ENCODE measurements at places on chromosomes 2 and 18.

DNA sequence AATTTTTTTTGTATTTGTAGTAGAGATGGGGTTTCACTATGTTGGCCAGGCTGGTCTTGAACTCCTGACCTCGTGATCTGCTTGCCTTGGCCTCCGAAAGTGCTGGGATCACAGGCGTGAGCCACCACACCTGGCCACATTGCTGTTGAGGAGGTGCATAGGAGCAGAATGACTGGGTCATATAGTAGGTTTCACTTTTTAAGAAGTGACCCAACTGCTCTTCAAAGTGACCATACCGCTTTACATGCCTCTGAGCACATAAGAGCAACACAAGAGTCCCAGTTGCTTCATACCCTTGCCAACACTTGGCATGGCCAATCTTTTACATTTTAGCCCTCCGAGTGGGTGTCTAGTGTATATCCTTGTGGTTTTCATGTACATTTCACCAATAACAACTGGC lies 28.9 kb downstream of the RRM2 start:
- DNase-seq, result no peak

GRCh38 chr2:137957033-137957432 lies 7.2 kb upstream of the HNMT start:
- no peak for DNase-seq

- no peak for DNase-seq
Measured at GRCh38 chr2:71477231-71477691, 23.9 kb downstream of the DYSF start.

- DNase-seq, result no peak
Measured at GRCh38 chr2:41950666-41950960, 97.2 kb upstream of the PKDCC start.

GRCh38 chr2:235523486-235524150 lies 29.8 kb downstream of the AGAP1 start:
- no peak for DNase-seq

DNA sequence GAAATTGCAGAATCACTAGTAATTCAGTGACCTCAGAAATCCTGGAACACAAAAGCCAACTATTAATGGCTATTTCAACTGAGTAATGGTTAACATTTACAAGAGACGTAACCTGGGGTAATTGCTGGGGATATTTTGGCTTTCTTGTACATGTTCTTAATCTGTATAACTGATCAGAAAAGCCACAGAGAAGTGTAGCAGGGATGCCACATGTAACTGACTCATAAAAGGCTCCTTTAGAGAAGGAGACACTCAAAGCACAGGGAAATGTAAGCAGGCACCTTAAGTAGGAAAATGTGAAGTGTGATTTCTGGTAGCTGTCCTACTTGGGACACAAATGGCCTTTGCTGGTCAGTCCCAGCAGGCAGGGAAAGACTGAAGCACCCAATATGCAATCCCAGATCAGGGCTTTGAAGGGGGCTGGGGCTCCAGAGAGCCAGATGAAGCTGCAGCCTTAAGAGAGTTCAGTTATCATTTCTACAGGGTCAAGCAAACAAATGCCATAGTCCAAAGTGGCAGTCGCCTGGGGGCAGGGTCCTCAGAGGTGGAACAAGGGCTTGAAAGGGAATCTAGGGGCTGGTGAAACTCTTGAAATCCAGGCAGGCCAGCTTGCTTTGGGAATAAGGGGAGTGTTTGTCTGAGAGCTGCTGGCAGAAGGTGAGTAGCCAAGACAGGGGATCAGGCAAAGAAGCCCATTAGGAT lies 7.2 kb upstream of the SPOPL start:
- no peak for DNase-seq

DNA sequence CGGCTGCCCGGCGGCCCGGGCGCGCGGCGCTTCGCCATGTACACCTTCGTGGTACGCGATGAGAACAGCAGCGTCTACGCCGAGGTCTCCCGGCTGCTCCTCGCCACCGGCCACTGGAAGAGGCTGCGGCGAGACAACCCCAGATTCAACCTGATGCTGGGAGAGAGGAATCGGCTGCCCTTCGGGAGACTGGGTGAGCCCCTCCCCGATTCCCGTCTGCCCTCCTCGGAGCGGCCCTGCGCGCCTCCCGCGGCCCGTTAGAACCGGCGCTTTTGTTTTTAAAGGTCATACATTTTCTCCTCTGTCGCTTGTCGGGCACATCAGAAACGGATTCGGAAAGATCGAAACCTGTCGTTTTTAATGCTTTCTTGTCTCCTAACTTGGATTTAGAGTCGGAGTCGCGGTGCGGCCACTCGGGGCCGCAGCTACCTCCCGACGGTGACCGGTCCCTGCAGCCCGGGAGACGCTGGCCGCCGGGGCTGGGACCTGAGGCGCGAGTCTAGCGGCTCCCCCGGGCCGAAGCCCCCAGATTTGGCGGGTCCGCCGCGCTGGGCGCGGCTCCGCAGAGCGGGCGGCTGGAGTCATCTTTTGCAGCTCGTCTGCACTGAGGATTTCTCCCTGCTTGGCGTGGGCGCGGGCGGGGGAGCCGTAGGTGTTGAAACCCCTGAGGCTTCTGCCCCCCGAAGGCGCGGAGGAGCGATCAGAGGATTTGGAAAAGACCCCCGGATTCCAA lies 519 bp downstream of the TTL start:
- DNase-seq, result no peak

- DNase-seq, result peak; percentile 27
Measured at GRCh38 chr2:85710687-85711577, 16.8 kb downstream of the GNLY start.

- no peak for DNase-seq
Measured at GRCh38 chr18:9683418-9684396, 24.4 kb upstream of the RAB31 start.

DNA sequence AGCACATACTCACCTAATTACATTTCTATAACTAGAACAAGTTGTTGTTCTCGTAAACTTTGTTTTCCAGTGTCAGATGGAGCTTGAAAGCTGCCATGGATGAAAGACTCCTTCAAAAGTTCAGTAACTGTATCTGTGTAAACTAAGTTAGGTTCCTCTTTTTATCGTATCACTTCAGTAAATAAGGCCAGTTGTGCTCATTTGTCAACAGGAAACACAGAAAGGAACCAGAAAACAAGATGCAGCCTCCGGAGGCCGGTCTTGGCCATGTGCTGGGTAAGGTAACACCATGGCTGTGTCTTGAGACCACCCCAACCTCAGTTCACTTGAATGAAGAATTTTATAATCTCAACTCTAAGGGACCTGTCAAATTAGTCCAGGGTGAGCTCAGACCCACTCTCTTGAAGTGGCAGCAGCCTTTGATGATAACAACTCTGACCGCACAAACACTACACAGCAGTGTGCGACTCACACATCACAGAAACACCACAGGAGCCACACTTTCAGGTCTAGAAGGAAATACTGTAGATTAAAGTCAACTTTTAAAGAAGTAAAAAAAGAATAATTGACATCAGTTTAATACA lies 213.8 kb downstream of the AFF3 start:
- no peak for DNase-seq

DNA sequence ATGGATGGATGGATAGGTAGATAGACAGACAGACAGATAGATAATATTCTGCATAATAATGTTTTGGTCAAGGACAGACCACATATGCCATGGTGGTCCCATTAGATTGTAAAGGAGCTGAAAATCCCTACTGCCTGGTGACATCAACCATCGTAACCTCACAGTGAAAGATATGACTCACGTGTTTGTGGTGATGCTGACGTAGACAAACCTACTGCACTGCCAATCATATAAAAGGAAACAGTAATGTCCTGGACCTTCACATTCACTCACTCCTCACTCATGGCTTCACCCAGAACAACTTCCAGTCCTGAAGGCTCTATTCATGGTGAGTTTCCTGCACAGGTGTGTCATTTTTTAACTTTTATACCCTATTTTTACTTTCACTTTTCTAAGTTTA lies 202.9 kb upstream of the TPO start:
- DNase-seq, result no peak

DNA sequence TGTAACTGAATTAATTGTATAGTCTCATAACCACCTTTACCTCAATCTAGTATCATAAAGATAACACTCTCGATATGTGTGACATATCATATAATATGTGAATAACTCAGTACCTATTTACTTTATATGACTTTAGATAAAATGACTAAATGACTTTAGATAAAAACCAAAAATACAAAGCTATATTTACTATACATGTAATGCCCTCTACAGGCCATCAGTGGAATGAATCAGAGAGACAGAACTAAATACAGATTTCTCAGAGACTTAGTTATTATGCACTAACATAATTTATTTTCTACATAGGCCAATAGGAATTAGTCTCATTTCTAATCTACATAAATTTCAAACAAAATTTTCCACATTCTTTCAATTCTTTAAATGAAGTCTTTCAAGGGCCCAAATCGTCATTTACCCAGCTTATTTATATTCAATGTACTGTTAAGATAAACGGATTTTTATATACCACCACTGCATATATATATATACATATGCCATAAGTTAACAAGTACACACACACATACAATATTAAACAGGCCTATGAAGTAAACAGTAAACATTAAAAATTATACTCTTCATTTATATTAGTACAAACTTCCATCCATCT lies 219.9 kb downstream of the EXOC6B start:
- DNase-seq, result peak; percentile 2

- no peak for DNase-seq
Measured at GRCh38 chr2:37711831-37712230, 40.4 kb upstream of the CDC42EP3 start.

- DNase-seq, result no peak
Measured at GRCh38 chr2:118773826-118774225, 73.6 kb downstream of the EN1 start.

All from anterior cingulate cortex (tissue), 58 donors.